Effector CD4-positive, alpha-beta T cell (primary cell): ENCODE measurements at places on chromosomes 11 and 22.

- DNase-seq: no peak
These were observed 72.7 kb upstream of the NARS2 start for GRCh38 chr11:78647266-78647915.

GRCh38 chr11:77278595-77279506 lies 22.6 kb downstream of the GDPD4 start:
- no peak for DNase-seq

GRCh38 chr11:36340897-36341296 lies 44.8 kb downstream of the PRR5L start:
- no peak for DNase-seq

- no peak for DNase-seq
These were observed 13.9 kb downstream of the DUSP8 start for GRCh38 chr11:1557904-1558774.

DNA sequence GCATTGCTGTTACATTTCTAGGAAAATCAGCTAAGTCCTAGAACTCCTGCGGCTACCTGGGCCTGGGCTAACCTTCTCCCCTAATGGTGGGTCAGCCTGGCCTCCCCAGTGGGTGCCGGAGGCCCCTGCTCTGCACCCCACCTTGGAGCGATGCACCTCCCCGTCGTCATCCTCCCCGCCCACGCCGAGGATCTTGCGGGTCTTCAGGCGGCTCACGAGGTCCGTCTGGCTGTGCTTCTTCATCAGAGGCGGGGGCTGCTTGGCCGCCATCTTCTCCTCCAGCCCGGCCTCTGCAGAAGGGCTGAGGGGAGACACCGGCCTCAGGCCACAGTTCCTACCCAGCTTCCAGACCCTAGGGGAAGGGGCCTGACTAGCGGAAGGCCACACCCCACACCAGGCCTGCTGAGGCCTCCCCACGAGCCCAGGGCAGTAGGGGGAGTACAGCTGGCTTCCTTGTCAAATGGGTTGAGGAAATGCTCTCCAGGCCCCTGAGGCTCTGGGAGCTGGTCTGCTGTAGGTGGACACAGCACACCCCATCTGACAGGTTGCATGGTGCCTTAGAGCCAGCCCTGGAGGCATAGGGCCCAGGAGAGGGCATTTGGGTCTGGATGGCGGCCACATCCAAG lies 12.5 kb downstream of the TP53I11 start:
- DNase-seq: no peak

- no peak for DNase-seq
These were observed 960.9 kb upstream of the FAT3 start for GRCh38 chr11:91263496-91264365.

DNA sequence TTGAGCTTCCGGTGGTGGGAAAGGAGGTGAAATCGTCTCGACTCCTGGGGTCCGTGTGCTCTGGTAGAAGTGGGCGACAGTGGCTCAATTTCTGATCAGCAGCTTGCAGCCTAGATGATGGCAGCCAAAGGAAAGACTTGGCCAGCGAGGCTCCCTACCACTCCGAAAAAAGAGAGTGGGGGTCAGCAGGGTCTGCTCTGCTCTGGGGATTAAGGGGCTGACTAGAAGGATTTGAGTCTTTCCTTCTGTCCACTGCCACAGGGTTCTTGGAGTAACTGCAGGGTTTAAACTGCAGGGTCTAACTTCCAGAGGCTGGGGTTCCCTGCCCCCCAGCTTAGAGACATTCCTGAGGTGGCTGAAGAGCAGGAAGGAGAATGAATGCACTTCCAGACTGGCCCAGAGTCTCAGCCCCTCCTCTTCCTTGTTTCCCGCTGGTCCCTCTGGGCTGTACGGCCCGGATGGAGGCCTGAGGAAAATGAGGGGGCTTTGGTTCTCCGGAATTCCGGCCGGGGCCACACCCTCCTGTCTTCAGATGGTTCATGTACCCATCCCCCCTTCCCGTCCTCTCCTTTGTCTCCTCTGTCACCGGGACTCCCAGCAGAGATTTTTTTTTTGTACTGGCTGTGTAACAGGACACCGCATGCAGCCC lies 907 bp downstream of the SERPINH1 start:
- DNase-seq: no peak

DNA sequence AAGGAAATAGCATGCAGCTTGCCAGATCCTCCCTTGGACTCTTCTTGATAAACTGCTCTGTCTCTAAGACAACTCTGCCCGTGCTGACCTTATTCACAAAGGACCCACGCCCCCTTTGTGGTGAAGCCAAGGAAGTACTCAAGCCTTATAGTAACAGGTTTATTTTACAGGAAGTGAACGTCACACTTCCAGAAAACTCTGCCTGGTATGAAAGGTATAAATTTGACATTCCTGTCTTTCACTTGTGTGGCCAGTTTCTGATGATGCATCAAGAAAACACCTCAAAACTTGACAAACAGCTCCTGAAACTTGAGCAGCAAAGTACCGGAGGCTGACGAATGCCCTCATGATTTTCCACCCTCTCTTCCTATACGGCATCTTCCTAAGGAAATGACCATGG lies 12.5 kb upstream of the PELI3 start:
- no peak for DNase-seq

- no peak for DNase-seq
These were observed 14.3 kb upstream of the FGF19 start for GRCh38 chr11:69718147-69718546.

GRCh38 chr11:77747381-77747969 lies 73.0 kb downstream of the RSF1 start:
- DNase-seq: no peak

DNA sequence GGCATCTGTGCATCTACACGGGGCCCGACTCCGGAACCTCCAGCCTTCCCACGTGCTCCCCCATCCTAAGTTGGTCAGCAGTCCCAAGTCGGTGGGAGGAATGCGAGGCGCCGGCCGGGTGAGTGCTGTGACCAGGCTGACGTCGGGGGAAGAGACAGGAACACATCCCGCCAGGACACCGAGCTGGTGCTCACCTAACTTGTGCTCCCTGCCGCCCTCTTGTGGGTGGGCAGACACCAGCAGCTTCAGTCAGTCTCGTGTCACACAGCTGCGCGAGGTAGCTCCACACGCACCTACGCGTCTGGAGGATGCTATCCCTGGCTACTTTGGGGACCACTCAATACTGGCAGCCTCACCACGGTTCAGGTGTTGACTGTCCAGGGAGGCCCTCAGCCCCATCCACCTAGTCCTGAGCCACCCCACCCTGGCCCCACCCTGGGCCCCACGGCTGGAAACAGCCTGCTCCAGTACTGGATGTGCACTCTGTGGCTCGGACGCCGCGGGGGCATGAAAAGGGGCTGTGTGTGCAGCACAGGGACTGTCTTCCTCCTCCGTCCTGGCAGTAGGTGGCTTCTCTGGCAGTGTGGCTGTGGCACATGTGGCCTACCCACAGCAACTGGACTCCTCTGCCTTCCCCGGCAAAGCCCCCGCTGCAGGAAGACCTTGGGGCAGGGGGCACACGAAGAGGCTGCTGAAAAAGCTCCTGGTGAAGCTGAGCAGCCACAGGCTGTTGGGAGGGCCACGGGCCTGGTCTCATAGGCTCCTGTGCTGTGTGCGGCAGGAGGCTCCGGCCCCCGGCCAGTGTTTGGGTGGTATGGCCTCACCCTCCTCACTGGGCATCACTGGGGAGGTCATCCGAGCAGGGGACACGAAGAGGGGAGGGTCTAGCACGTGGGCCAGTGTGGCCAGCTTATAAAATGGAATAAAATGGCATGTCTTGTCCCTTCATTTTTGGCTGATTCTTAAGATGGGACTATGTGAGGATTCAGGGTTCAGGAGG lies 11.2 kb upstream of the BID start:
- DNase-seq: peak; percentile 66

GRCh38 chr11:43576803-43577521 lies 103.6 kb upstream of the HSD17B12 start:
- DNase-seq: no peak

- no peak for DNase-seq
These were observed 244.6 kb upstream of the ANO3 start for GRCh38 chr11:26087120-26087935.

DNA sequence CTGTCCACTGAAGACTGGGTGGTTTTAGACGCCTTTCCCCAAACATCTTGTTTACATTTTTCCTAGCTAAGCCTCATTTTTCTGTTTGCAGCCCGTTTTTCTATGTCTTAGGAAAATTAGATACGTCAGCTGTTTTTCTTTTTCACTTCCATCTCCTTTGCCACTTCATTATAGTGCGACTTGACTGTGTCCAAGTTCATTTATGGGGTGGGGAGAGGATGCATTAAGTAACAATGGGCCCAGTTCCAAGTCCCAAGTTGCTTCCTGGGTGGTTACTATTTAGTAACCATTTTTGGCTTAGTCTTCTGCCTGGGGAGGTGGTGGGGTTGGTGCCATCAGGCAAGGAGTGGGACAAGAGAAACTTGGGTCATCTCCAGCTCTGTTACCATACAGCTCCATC lies 83.0 kb downstream of the TRAF6 start:
- DNase-seq: no peak

DNA sequence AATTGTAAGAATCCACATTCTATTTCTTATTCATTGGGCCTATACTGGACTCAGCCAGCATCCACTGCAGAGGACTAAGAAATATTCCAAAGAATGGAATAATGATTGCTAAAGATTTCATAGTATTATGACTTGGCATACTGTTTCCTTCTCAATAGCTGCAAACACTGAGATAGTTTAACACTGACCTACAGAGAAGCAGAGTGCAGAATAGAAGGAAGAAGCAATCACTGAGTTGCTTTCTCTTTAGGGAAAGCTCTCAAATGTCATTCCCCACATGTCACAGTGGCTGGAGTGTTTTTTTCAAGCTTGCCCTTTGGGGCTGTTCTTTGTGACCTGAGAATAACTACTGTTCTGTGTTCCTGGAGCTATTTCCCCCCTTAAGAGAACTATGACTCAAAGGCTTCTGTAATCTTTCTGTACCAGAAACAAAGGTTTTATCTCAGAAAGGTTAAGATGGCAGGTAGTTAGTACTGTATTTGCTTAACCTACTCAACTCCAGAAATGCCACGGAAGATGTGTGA lies 243.6 kb upstream of the LUZP2 start:
- no peak for DNase-seq

DNA sequence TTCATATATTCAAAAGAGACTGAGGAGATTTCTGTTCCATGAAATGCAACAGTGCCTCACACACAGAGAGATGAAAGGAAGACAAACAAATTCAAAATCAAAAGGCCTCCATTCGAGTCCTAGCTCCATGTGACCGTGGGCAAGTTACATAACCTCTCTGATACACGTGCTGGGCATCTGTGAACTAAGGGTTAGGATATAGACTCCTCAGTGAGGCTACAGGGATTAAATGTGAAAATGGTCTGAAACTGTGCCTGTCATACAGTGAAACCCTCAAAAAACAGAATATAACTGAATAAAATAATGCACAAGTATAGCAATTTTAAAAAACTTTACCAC lies 111.8 kb upstream of the MTMR2 start:
- no peak for DNase-seq

DNA sequence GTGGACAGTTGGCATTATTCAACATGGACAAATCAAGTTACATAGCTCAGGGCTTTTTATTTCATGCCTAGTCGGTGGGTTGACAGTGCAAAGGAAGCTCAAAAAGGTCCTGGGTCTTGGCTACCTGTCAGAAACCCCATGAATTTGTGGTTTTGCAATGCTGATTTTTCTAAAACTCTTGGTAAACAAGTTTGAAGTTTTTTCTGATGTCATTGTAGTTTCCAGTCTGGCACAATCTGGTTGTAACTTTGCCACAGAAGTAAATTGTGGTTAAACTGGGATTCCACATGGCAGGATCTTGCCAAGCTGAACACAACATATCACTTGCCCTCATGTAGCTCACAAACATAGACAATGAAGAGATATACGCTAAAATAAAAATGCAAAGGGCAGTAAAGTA lies 100.8 kb downstream of the EHF start:
- no peak for DNase-seq

DNA sequence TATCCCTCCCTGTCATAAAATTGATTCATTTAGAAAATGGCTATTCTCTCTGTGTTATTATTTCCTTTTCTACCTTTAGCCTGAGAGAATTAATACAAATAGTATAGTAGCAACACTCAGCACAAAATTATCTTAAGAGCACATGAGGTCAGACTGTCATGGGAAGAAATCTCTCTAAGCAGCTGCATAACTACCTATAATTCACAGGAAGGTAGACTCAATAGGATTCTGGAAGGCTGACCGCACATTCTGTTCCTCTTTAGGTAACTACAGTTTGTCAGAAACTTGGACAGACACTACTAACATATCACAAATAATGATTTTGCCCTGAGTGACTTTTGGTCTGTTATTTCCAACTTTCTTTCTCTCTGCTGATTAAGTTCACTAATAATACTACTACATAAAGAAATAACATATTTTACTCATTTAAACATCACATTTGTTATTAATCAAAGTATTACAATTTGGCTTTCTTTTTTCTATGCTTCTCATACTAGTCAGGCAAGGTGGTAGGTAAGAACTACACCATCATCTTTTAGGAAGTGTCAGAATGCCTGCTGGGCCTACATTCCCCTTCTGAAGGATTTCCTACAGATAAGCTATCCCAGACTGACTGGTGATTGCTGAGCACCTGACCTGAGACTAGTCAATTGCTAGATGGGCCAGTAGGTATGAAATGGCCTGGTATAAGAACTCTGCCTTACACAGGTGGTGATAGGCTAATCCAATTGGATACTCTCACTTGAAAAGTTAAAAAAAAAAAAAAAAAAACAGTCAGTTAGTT lies 325.1 kb downstream of the DLG2 start:
- DNase-seq: no peak

GRCh38 chr11:335779-336658 lies 15.4 kb upstream of the IFITM3 start:
- DNase-seq: no peak

- no peak for DNase-seq
These were observed 184.2 kb downstream of the MN1 start for GRCh38 chr22:27617214-27617881.

- no peak for DNase-seq
These were observed 12.9 kb upstream of the CAT start for GRCh38 chr11:34425867-34426266.

DNA sequence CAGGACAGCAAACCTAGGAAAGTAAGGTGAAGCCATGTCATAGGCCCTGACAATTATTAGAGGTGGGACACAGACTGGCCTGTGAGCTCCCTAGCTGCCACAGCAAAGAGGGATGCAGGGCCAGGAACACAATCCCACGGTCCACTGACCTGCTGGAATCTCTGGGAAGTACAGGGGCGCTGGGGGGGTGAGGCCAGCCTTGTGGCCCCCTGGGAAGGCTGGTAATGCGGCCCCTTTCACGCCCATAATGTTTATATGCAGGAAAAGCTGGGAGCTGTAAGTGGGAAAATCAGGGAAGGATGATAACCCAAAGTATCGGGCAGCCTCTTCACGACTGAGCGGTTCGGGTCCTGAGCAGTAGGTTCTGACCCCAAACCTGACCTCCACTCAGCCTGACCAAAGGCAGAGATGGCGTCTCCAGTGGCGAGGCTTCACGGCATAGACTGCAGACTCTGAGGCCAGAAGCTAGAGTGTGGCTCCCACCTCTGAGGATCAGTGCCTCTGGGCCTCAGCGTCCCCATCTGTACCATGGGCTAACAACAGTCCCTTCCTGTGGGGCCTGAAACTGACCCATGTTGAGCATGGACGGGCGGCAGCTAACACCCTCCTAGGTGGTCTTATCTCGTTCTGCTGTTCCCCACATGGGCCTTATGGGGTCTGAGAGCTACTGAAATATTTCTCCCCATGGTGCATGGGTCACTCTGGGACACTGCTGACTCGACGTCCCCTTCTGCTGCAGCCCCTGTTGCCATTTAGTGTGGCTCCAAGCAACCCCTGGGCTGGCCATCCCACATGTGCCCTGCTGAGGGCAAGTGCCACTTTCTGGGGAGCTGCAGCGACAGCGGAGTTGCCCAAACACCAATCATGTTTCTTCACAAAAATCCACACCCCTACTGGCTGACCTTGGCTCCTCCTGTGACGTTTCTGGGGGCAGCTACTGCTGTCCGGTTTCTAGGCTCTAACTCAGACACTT lies 101.8 kb downstream of the PHF21B start:
- no peak for DNase-seq

- DNase-seq: no peak
These were observed 792 bp downstream of the RBMXL2 start for GRCh38 chr11:7089328-7090251.
